Amniotic stem cell (primary cell): ENCODE measurements at places on chromosomes 5 and 9.

- peak; percentile 92 for DNase-seq
Observed at GRCh38 chr9:124861342-124862229, at the start of the genes ARPC5L and RPL35. ARPC5L (plus strand) TSS chr9:124862130; CDS start chr9:124869291, 7,161 bp downstream. RPL35 (minus strand) TSS chr9:124861957; CDS start chr9:124861912, 45 bp downstream.

DNA sequence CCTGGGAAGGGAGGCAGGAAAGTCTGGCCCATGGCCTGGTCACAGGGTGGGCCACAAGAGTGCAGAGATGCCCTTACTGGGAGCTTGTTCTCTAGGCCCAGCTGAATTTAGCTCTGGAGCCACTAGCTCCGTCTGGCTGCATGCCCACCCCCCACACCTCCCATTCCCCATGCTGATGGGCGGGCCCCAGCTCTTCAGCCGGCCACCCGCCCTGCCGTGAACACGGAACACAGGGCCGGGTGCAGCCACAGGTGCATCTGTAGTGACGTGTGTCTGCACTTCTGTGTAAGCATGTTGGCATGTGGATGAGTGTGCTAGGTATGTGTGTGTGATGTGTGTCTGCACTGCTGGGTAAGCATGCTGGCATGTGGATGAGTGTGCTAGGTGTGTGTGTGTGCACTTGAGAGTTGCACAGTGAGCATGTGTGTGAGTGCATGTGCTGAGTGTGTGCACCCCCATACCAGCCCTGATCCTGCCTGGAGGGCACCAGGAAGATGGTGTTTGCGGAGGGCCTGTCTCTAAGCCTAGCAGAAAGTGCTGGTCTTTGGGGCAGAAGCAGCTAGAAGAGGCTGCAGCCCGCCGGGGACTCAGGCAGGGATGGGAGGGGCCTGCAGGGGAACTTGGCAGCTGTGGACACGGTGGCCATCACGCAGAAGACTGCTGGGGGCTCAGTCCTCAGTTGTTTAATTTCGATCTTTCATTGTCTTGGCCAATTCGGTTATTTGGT is 136.4 kb downstream of the CACNA1B start:
- DNase-seq = no peak

DNA sequence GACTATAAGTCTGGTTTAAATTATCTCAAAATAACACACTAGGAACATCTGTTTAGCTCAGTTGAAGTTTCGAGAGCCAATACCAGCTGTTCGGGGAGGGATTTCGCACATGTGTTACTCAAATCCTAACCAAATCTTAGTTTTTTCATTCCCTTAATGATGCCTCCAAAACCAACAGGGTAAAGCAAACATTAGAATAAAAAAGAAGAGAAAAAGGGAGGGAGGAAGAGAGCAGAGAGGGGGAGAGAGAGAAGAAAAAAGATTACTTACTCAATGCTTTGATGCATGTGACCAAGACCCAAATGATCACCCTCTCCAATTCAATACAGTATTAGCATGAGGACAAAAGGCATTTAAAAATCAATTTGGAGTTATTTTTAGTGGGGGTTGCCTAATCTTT is 86.0 kb upstream of the NR5A1 start:
- DNase-seq = no peak

DNA sequence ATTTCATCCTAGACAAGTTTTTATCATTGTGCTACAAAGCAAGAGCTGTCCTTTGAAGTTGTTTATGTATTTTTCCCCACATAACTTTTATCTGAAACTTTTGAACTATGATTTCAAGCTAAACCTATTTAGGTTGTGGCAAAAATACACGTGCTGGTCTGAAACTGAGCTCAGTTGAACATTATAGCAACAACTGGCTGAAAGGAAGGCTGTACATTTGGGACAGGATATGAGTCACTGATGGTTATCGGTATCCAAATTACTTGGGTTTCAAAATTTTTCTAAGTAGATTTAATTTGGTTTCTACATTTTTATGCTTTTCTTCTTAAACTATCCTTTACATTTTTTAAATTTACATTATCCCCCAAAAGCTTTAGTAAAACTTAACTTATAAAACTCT is 627.3 kb upstream of the NUDT12 start:
- DNase-seq = peak; percentile 46

DNA sequence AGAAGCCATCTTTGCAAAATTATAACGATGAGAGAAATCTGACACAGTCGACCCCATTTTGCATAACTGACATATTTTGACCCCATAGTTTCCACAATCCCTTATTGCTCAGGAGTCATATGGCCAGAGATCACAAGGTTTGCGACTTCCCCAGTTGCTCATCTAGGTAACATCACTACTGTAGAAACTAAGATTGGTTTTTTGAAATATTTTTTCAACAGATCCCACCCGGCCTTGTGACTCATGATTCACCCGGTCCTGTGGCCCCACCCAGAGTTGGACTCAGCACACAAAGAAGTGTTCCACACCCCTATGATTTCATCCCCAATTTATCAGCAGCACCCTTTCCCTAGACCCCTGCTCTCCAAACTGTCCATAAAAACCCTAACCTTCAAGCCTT is 50.2 kb downstream of the TIMD4 start:
- DNase-seq = no peak

- no peak for DNase-seq
Observed at GRCh38 chr5:32147236-32147635, 26.9 kb downstream of the GOLPH3 start.

GRCh38 chr5:33238826-33239695 is 201.7 kb upstream of the TARS1 start:
- DNase-seq = no peak

- DNase-seq = no peak
Observed at GRCh38 chr9:96524045-96524444, 74.1 kb downstream of the HABP4 start.

GRCh38 chr5:128494516-128494915 is 43.5 kb downstream of the FBN2 start:
- no peak for DNase-seq

GRCh38 chr9:111037356-111037707 is 938 bp downstream of the LPAR1 start:
- DNase-seq = no peak

DNA sequence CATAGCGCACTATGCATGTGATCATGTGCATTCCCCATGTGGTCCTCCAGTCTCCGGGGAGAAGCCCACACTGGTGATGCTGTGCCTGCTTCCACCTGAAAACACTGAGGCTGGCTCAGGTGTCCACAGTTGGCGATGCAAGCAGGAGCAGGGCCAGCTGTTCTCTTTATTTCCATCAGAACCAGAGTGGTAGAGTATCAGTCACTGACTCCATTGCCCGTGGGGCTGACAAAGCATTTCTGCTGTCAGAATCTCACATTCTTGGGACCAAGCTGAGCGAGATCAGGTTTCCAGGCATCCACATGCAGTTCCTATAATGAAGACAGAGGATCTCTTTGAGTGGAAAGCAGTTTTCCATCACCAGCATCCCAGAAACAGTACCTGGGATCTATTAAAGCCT is 52.5 kb downstream of the GADD45G start:
- no peak for DNase-seq

DNA sequence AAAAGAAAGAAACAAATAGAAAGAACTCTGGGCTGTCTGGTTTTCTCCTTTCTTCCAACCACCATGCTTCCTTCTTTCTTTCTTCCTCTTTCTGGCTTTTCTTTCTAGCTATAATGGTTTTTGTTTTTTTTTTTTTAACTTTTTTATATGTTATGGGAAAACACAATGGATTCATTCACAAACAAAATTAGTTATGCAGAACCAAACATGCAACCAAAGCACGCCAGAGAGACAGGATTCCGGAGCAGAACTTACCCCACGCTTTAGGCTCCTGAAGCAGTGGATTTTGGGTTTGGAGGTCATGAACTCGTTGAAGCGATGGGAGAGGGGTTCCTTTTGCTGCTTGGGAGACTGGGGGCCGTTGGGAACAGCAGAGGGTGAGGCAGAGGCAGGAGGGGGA is 88.3 kb downstream of the USP20 start:
- no peak for DNase-seq

DNA sequence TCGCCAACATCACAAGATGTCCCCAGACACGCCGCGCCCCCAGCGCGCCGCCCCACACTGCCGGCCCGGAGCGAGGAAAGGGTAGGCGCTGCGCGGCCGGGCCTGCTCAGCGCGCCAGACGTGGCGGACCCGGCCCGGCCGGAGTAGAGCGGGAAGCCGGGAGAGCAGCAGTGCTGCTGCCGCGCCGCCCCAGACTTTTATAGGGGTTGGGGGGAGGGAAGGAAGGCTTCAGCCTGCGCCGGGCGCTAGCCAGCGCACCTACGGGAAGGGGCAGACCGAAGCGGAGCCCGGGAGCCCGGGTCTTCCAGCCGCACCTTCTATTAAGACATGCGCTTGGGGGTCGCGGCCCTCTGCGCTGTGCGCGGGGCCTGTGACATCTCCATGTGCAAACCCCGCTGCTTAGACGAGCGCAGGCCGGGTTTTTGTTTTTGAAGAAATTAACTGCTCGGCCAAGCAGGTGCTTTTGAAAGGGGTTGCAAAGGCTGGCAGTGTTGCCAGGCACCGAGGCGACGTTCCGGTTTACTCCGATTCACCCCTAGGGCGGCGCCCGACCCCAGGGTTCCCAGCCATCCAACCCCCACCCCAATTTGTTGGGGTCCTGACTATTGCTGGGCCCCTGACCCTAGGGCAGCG is 353 bp upstream of the PAX5 start:
- no peak for DNase-seq

DNA sequence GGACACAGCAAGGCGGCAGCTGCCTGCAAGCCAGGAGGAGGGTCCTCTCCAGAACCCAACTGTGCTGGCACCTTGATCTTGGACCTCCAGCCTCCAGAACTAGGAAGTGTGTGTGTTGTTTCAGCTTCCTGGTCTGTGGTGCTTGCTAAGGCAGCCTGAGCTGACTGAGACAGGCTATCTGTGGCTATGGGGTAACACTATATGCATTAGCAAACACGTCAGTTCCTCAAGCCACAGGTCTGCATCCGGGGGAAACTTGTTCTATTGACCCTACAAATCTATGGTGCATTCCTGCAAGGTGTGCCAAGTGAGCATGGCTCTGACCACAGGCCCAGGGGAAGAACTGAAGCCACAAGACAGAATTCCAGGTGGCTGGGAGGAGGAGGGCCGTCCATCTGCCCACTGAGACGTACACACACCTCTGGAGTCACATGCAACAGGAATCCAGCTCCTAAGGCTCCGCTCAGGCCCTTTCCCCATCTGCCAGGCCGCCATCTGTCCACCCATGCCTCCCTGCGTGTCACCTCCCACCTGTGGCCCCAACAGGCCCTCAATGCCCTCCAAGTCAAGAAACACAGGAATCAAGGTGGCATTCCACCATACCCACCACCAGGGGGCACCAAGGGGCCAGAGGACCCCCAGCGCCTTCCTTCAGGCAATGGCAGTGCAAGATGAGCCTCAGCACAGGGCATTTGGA is 174.9 kb downstream of the ROR2 start:
- no peak for DNase-seq

- DNase-seq = no peak
Observed at GRCh38 chr5:93252165-93252564, 328.9 kb downstream of the NR2F1-AS1 start.
